ENCODE measurements at places on chromosomes 4 and X.

- DNase-seq, result peak; percentile 68
Observed at GRCh38 chr4:879729-880077, 52.4 kb downstream of the GAK start.

- DNase-seq, result peak; percentile 62
Observed at GRCh38 chrX:130028196-130028595, 45.8 kb downstream of the BCORL1 start.

DNA sequence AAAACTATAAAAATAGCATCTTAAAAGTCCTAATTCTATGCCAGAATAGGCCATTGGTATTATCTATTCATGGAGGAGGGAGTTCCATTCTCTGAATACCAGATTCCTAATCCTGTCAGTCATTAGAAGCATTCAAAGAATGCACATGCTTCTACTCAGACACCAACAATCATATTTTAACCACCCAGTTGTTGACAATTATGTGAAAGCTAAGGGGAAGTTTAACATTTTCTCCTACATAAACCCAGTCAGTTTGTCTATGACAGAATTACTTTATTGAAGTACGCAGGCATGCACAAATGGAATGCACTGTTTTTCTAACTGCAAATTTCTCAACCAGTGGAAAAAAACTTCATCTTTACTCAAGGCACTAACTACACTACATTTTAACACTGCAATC is 69.6 kb upstream of the MTNR1A start:
- DNase-seq, result no peak

DNA sequence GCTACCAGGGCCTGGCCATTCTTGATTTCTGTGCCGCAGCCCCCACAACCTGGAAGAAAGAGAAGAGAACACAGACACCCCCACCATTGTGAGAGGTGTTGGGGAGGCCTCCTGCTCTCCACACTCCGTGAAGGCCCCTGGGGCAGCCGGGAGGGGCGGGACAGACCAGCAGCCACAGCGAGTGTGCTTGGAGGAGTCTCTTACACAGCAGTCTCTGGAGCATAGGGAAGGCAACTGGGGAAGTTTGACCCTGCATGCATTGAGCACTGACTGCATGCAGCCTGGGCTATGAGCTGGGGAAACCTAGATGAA is 77.9 kb downstream of the ABLIM2 start:
- no peak for DNase-seq

DNA sequence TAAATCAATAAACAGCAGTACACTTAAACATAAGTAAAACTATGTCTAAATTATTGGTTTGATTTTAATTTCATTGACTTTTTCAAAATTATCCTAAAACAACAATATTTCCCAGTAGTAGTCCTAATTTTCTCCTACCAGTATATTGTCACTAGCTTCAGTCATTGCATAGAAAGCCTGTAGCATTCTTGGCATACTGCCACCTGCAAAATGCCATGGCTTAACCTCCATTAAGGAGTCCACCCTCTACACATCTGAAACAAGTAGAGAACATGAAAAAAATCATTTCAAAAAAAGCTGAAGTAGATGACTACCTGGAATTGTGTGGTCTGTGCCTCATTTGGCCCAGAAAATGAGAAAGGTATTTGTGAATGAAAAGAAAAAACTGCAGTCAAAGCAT is 348.5 kb downstream of the INPP4B start:
- no peak for DNase-seq

DNA sequence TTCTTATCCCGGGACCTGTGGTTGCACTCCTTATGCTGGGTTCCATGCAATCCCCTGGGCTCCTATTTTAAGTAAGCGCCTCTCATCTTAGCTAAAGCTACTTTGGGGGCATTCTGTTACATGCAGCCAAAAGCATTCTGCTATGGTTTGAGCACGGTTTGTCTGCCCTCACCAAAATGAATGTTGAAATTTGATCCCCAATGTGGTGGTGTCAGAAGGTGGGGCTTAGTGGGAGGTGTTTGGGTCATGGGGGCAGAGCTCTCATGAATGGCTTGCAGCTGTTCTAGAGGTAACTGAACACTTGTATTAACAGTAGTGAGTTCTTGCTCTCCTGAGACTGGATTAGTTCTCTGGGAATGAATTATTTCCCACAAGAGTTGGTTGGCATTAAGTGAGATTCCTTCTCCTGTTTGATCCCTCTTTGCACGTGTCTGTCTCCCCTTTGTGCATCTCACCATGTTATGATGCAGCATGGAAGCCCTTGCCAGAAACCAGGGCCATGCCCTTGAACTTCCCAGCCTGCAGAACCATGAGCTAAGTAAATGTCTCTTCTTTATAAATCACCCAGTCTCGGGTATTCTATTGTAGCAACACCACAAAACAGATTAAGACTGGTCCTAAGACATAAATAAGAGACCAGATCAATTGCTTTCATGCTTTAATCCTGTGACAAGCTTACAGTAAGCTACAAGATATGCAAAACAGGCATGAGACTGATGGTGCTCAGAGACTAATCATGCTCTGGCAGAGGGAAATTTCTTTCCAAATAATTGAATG is 141.8 kb downstream of the TSPAN5 start:
- no peak for DNase-seq

DNA sequence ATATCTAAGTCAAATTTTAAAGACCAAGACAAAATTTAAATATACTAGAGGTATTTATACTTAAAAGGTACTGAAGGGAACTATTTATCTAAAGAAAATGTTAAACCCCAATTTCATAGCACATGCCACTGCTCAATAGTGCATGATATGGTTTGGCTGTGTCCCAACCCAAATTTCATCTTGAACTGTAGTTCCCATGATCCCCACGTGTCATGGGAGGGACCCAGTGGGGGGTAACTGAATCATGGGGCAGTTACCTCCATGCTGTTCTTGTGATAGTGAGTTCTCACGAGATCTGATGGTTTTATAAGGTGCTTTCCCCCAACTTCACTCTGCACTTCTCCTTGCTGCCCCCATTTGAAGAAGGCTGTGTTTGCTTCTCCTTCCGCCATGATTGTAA is 32.3 kb downstream of the MAML3 start:
- DNase-seq, result no peak

GRCh38 chrX:1108501-1109445 is 103.7 kb downstream of the CRLF2 start:
- no peak for DNase-seq

GRCh38 chrX:136376713-136377112 is 76.0 kb downstream of the ADGRG4 start:
- DNase-seq, result no peak

DNA sequence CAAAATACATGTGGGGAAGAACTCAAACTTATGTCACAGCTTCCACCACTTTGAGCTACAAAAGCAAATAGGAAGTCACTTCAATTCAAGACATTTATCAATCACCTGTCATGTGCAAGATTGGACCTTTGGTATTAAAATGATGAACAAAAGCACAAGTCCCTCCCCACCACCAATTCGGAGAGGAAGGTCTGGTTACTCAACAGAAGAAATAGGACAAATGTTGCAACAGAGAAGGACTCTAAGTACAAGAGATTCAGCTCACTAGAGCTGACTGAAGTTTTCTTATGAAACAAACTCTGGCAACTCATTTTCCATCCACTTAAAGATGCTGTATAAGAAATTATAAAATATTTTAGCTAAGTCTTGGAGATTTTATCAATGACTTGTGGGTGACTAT is 16.0 kb upstream of the MMRN1 start:
- DNase-seq, result no peak

DNA sequence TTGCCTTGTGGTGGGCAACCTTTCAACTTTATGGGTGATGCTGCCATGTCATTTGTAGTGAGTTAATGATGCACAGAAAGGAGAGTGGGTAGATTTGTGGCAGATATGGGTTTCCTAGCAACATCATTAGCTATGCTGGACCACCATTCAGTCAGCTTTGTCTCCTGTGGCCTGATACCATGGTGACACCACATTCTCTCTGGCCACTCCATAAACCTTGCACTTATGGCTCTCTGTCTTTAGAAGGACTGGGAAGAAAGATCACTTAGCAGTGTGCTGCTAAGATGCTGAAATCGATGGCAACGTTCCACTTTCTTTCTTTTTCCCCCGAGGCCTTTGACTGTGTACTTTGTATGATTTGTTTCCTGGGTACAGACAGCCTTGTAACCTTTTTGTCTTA is 95.0 kb upstream of the SOX3 start:
- no peak for DNase-seq

- peak; percentile 19 for DNase-seq
Observed at GRCh38 chrX:80876877-80877276, 67.2 kb upstream of the BRWD3 start.

- DNase-seq, result peak; percentile 48
Observed at GRCh38 chrX:153307276-153308178, 14.0 kb downstream of the PNMA6F start.

DNA sequence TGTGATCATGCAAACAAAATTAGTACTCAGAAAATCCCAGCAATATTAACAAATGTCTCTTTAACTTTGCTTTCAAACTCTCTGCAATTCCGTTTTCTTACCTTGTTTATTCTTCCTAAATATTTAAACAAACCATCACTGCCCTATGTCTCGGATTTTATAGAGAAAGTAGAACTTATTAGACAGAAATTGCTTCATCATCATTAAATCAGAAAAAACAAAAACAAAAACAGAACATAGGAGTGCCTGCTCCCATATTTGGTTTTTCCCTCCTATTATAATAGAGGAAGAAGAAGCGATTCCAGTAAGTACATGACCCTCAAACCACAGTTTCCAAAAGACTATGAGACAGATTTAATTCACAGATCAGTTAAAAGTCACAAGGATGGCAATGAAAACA is 1228.0 kb downstream of the RPA4 start:
- DNase-seq, result no peak

DNA sequence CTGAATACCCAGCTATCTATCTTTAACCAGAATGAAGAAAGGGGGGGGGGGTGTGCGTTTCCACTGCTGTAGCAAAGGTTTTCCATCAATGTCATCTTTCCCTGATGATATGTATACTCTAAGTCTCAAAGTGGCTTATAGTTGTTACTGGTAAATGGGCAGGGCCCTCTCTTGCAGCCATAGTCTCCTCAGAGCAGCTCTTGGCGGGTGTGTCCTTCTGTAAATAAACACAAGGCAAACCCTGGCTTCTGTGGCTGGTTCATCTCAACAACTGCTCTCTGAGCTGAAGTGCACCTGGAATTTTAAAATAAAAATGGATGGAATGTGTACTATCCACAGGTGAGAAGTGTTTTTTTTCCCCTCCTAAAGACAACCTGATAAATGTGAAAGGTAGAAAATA is 57.5 kb upstream of the SCML1 start:
- no peak for DNase-seq

DNA sequence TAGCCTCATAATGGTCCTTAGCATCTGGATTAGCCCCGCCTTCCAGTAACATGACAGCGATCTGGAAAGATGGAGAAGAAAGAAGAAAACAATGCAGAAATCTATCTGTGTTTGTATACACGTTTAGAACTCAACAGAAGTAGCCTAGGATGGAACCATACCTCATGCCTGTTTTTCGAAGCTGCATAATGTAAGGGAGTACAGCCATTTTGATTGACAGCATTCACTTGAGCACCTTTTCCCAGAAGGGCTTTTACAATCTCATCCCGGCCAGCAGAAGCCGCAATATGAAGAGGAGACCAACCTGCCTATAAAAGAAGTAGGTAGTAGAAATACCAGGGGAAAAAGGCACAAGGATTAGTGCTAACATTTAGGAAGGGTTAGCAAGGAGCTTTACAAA is 3.5 kb downstream of the PSMD10 start:
- no peak for DNase-seq

GRCh38 chr4:159098482-159099127 is 4.3 kb upstream of the RAPGEF2 start:
- no peak for DNase-seq

GRCh38 chr4:109327641-109328040 is 25.2 kb upstream of the COL25A1 start:
- DNase-seq, result no peak

DNA sequence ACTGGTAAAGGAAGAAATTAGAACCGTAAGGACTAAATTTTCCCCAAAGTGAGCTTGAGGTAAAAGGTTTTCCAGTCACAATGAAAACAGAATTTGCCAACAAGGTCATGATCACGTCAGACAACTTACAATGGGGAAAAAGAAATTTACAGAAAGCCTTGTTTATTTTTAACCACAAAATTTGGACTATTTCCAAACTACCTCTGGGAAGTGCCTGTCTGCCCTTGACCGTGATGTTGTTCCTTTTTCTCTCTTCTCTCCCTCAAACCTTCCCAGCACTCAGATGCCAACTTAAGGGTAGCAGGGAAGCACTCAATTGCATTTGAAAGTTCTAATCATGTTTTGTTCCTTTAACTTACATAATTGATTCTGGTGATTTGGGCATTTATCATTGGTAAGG is 32.5 kb downstream of the MEPE start:
- peak; percentile 28 for DNase-seq

- no peak for DNase-seq
Observed at GRCh38 chr4:188414441-188414840, 275.2 kb downstream of the TRIML1 start.

- DNase-seq, result no peak
Observed at GRCh38 chr4:7860600-7861163, 79.0 kb downstream of the AFAP1 start.

- DNase-seq, result no peak
Observed at GRCh38 chr4:81352446-81352835, 119.3 kb downstream of the RASGEF1B start.

- DNase-seq, result no peak
Observed at GRCh38 chrX:68938244-68939004, 109.6 kb downstream of the EFNB1 start.

GRCh38 chrX:130085551-130086446 is 24.5 kb downstream of the ELF4 start:
- peak; percentile 80 for DNase-seq

GRCh38 chrX:137574784-137575293 is 8.9 kb downstream of the ZIC3 start:
- DNase-seq, result no peak

GRCh38 chr4:123417813-123418212 is 21.2 kb downstream of the SPRY1 start:
- DNase-seq, result no peak

DNA sequence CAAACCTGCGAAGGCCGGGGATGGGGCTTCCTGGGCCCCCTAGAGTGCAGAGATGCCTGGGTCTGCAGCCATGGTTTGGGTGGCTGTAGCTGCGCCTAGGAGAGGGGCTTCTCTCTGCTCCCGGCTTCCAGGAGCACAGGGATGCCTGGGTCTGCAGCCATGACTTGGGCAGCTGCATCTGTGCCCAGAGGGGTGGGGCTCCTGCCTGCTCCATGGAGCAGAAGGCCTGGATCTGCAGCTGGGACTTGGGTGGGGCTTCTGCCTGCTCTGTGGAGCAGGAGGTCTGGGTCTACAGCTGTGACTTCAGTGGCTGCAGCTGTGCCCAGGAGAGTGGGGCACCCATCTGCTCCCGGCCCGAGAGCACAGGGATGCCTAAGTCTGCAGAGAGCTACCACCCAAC is 20.8 kb downstream of the SPON2 start:
- DNase-seq, result no peak

GRCh38 chrX:10327651-10328050 is 170.9 kb downstream of the CLCN4 start:
- DNase-seq, result no peak

DNA sequence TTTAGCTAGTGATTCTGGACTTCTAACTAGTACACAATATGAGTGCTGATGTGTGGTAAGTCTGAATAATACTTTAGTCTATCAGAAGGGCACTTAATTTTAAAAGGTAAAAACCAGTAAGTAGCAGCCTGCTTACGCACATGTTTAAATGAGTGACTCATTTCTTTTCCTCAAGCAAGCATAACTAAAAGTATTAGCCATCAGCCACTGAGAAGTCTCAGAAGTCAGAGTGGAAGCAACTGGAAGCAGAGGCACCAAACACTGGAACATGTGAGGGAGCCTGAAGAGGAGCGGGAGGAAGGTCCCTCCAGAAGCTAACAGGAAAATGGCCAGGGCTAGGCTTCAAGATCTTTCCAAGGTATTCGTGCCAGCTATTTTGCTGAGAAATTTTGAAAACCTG is 257.7 kb downstream of the RAPGEF2 start:
- no peak for DNase-seq

- DNase-seq, result peak; percentile 4
Observed at GRCh38 chr4:108683479-108683878, 33.1 kb downstream of the OSTC start.
